ENCODE measurements at places on chromosomes 1 and 21. TPM values are rescaled to one million over a fixed set of nuclear protein-coding genes. Genes with fewer than 3 reads are reported as not detected.

RGS16 gene
- 0.52 TPM for total RNA-seq

DNA sequence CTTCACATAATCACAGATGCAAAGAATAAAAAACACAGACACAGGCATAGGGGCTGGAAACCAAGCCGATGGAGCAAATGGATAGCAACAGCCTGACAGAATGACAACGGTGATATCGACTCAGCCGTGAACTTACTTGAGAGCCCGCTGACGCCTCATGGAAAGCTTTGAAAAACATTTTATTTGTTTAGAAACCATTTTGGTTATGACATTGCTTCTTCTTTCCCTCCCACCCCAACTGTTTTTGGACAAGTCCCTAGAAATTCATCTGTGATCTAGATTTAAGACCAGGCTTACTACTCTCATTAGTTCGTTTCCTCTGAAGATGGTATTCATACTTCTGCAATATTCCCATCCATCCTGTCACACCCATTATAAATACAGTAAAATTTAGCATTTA, 44.9 kb downstream of the PCSK9 start:
- no peak overlapping the region for H3K4me3 ChIP-seq
- no peaks in the 10 kb centered on the region for H3K27me3 ChIP-seq
- H3K4me1 ChIP-seq = no peaks in the 10 kb centered on the region
- H3K27ac ChIP-seq = no peak overlapping the region

DNA sequence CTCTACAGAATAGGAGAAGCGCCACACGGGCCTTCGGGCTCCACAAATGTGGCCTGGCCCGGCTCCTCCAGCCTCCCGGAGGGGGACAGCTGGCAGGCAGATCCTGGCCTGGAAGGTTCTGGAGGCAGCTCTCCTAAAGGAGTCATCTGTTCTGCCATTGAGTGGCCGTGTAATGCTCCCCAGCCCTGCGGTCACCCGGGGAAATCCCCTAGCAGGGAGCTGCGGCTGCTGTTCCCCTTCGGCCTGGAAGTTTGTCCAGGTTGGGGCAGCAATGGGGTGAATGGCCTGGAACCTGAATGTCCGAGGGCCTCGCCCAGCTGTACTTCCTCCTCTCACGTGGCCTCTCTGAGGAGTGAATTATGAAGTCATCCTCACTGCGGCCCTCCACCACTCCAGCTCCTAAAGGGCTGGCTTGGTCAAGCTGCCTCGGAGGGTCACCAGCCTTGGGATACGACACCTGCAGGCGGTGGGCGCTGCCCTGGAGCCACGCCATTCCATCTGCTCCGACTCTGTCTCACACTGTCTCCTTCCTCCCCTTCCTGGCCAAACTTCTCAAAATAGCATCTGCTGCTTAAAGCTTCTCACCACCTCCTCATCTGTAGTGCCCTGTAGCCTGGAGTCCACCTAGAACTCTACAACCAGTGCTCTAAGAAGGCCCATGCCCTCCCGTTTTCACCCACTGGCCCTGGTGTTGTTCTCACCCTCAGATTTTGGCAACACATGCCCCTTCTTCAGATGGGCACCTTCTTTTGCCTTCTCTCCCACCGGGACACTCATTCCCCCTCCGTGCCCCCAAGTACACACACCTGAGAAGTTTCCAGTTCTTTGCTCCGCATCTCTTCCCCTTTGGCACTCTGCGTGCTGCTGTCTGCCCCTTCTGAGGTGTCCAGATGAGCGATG, 54.4 kb upstream of the TMPRSS2 start:
- H3K27me3 ChIP-seq = no peaks in the 10 kb centered on the region
- DNase-seq = no peak
- H3K36me3 ChIP-seq = no peaks in the 10 kb centered on the region
- H3K27ac ChIP-seq = no peak overlapping the region
- H3K4me1 ChIP-seq = no peaks in the 10 kb centered on the region

DNA sequence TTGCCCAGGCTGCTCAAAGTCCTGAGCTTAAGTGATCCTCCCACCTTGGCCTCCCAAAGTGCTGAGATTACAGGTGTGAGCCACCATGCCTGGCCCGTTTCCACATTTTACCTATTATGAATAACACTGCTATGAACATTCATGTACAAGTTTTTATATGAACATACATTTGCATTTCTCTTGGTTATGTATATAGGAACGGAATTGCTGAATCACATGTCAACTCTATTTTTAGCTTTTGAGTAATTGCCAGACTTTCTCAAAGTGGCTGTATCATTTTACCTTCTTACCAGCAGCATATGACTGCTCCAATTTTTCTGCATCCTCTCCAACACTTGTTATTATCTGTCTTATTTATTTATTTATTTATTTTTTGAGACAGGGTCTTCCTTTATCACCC, 2.7 kb downstream of the SPATA21 start:
- H3K36me3 ChIP-seq = no peaks in the 10 kb centered on the region
- H3K27me3 ChIP-seq = no peaks in the 10 kb centered on the region
- no peaks in the 10 kb centered on the region for H3K4me1 ChIP-seq
- H3K27ac ChIP-seq = no peak overlapping the region
- DNase-seq = no peak
- H3K4me3 ChIP-seq = no peak overlapping the region

DNA sequence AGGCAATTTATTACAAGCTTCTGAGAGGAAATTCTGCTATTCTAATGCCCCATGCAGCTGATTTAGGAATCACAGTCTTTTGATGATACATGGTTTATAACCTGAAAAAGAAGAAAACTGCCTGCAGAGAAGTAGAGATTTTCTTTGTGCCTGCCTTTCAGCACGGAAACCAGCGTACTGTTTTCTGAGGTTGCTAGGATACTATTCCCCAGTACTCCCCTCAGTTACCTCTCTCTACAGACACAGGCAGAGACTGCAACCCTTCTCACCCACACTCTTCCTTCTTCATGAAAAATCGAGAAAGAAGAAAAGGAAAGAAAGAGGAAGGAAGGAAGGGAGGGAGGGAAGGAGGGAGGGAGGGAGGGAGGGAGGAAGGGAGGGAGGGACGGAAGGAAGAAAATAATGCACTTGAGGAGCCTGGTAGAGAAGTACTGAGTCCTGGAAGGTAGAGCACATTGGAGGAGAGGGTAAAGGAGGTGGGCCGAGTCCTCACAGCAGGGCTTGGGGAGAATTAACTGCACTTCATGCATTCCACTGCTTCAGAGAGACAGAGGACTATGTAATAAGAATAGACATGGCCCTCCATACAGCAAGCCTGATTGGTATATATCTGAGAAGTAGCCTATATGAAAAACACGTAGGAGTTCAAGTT, 21.9 kb downstream of the RGS2 start:
- no peak overlapping the region for H3K4me3 ChIP-seq
- no peak for DNase-seq
- H3K27ac ChIP-seq = no peak overlapping the region
- H3K27me3 ChIP-seq = no peaks in the 10 kb centered on the region
